Fibroblast of skin of left quadriceps (primary cell): ENCODE measurements at places on chromosomes 16 and 17.

DNA sequence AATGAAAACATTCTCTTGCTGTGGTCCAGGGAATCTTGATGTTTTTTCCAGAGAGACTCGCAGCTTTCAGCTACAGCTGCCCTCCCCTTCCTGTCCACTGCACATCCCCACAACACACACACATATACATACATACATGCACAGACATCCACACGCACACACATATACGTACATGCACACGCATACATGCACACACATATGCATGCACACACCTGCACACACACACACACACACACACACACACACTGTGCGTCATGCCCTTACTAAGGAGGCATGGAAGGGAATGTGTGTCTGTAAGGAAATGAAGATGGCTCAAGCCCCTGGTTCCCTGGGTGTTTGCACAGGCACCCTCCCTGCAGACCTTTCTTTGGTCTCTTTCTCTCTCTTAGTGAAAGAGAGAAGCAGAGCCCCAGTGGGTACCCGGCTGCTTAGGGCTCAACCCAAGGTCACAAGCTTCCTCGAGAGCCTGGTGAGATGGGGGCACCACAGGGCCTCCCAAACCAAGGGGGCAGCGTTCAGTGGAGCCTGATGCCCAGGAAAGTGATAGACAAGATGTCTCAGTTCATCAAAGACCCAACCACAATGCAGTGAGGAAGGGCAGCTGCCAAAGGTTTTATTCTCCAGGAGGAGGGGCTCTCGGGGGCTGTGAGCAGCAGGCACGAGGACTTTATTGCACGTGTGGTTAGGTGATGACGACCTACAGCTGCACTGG lies 33.3 kb downstream of the TNFRSF13B start:
- DNase-seq = no peak

GRCh38 chr17:11559601-11560000 lies 38.7 kb upstream of the DNAH9 start:
- DNase-seq = no peak

DNA sequence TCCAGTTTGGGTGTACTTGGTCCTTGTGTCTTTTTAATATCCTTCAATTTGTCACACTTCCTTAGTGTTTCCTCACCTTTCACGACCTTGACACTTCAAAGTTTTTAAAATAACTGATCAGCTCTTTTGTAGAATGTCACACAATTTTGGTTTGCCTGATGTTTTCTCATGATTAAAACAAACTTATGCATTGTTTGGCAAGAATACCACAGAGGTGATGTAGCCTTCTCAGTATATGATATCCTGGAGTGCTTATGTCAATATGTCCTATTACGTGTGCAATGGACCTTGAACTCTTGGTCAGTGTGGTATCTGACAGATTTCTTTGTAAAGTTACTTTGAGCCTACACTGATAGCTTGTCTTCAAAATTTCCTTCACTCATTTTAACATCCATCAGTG lies 297.4 kb downstream of the CNTNAP4 start:
- DNase-seq = no peak

DNA sequence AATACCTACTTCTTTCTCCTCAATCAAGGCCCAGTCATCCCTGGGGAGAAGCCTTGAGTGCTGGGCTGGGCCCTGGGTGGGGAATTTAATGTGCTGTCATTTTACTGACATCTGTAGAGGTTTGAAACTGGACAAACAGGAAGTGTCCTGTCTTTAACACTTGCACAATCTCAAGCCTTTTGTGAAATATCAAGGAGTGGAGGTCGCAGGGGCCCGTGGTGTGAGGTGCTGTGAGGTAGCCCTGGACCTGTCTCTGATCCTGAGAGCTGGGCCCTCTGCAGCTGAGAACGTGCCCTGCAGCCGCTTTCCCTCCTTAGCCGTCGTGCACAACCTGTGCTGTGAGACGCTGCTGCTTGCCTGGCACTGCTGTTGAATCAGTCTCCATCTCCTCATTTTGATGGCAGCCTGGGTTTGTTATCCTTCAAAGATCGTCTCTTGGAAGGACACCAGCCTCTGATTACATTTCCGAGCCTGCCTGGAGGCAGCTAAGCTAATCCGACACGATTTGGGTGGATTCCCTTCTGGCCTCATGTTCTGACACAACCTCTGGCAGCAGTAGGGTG lies 29.9 kb downstream of the SMARCE1 start:
- no peak for DNase-seq

- DNase-seq = no peak
These were observed 830 bp downstream of the SPACA3 start for GRCh38 chr17:32992321-32993033.

DNA sequence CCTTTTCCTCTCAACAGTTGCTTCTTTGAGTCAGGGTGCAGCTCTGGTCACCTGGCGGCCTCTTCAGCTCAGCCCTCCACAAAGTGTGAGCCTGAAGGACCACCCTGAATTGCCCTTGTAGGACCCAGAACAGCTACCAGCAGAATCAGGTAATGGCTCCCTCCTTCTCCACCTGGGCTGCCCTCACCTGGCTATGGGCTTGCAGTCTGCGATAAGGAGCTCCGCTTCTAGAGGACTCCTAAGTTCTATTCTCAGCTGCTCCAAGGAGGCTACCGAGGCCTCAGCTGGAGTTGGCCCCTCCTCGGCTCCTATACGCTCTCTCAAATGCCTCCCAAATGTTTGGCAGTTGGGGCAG lies 13.4 kb downstream of the SMIM5 start:
- DNase-seq = no peak

DNA sequence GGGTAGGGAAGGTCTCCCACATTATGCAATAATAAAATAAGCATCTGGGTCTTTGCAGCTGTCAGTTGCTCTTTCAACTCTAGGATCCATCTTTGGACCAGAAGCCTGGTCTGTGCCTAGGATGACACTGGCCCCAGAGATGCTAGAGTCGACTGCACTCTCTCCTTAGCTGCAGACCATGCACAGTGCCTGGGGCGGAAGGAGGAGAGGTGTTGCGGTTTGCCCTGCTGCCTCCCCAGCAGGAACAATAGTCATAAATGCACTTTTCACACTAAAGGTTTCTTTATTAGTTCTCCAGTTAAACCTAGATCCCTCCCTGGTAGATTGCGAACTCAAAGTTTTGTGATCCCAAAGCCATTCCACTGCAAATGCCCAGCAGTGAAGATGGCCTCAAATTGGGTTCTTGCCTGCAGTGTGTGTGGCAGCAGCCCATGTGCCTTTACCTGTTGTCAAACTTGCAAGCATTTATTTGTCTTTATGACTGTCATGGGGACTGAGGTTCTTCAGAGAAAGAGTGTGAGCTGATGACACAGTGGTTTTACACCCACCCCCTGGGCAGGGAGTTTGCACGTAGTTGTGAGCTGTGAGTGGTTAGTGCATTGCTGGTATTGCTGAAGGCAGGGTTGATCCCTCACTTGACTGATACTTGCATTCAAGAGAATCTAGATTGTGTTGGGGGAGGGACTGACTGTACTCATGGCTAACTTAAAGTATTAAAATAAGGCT lies 10.3 kb downstream of the ATXN1L start:
- no peak for DNase-seq

DNA sequence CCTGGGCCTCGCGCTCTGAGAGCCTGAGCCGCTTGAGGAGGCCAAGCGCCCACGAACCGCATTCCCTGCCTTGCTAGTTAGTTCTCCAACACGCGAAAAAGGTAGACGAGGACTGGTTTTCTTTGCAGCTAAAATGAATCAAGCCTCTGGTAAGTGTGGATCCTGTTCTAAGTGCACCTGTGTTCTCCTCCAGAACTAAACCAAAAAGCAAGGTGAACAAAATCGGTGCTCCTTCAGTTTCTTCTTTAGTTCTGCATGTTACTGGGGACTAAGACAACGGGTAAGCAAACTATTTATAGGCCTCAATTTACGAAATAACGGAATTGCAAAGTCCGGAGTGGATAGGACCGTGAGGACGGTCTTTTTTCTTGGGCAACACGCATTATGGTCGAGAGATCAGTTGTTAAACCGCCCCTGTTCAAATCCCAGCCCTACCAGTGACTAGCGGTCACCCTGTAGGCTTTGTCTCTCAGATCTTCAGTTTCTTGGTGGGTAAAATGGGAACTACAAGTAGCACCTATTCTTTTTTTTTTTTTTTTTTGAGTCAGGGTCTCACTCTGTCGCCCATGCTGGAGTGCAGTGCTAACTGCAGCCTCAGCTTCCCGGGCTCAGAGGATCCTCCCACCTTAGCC lies 993 bp upstream of the ANKRD11 start:
- DNase-seq = no peak

- DNase-seq = no peak
These were observed 104.7 kb upstream of the CDH5 start for GRCh38 chr16:66261826-66262225.
